ENCODE measurements at places on chromosomes 16 and 17.

- DNase-seq = no peak
Measured at GRCh38 chr17:80652756-80653330, 108.2 kb downstream of the RPTOR start.

- DNase-seq = no peak
Measured at GRCh38 chr16:66088681-66089080, 277.8 kb upstream of the CDH5 start.

DNA sequence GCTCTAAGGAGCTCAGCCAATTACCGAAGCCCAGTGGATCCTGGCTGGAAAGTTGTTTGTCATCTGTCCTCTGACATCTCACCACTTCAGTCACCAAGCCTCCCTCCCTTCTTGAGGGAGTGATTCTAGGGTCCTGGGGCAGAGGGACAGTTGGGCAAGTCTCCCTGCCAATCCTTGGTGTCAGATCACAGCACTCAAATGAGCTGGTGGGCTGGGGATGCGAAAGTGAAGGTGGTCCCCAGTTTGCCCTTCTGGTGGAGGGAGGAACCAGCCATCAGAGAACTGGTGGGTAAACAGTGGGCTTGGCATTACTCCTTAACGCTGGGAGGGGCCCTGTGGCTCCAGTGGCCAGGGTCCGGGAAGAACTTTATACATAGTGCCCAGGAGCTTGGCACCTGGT lies 4.4 kb upstream of the CALB2 start:
- DNase-seq = no peak

DNA sequence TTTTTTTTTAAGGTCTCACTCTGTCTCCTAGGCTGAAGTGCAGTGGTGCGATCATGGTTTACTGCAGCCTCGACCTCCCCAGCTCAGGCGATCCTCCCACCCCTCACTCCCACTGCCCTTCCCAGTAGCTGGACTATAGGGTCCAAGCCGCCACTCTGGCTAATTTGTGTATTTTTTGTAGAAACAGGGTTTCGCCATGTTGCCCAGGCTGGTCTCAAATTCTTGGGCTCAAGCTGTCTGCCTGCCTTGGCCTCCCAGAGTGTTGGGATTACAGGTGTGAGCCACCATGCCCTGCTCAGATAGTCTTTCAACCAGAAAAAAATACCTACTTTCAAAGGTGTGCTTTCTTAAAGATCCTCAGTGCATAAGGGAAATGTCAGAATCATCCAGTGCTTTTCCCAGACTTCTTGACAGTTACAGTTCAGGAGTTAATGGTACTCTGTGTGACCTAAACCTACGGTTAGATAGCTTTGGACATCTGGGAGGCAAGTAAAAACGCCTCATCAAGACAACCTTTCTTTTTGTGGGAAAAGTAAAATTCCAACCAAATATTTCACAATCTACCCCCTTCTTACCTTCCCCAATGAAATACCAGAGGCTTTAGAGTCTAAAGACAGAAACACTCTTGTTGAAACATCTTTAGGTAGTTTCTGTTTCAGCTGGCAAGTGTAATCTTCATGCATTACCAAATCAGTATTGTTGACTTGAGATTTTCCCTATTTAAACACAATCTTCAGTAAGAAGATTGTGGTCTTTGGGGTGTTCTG lies 6.8 kb downstream of the RSPRY1 start:
- DNase-seq = no peak

DNA sequence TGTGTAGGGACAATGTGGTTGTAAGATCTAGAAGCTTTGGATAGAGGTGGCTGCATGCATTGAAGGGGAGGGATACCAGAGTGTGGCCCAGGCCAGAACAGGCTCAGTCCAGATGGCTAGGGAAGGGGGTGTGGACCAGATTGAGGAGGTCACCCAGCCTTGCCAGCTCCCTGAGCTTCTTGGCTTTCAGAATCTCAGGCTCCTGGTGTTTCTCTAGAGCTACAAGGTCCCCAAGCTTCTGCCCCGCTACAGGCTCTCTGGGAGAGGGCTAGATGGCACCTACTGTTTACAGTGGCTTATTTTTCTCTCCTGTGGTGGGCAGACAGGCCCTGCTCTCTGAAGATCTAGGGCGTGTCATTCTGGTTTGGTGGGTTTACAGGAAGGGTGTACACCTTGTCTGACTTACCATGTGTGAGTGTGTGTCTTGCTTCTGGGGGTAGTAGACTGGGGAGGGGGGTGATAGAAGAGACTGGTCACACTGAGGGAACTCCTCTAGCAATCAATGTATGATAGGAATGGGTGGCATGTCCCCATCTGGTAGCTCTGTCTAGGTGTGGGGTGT lies 1.1 kb downstream of the RARA start:
- DNase-seq = no peak

DNA sequence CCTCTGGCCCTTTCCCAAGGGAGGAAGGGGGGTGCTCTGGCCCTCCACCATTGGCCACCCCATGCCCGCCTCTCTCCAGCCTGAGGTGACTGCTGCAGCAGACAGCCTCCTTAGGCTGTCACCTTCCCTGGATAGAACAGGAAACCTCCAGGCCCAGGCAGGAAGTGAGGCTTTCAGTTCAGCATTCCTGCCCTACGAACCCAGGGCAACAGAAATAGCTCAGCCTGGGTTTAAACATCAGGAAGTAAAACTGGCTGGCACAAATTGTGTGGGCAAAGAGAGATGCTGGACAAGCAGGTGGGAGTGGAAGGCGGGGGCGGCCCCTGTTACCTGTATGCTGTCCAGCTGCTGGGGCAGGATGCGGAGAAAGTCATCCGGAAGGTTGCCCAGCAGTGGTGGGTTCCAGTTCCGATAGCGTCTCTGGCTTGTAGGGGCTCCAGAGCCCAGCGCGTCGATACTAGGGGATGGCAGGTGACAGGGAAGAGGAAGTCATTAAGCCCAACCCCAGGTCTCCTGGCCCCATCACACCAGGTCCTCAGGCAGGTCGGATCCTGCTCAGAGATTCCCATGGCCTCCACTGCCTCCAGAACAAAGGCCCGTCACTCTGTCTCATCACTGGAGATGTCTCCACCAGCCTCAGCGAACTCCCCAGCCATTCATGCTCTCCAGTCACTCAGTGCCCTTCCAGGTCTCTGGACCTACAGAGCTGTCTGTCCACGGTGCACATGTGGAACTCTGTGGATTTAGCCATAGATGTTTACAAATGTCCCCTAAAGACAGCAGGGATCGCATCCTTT lies 23.6 kb upstream of the MRPS23 start:
- no peak for DNase-seq

DNA sequence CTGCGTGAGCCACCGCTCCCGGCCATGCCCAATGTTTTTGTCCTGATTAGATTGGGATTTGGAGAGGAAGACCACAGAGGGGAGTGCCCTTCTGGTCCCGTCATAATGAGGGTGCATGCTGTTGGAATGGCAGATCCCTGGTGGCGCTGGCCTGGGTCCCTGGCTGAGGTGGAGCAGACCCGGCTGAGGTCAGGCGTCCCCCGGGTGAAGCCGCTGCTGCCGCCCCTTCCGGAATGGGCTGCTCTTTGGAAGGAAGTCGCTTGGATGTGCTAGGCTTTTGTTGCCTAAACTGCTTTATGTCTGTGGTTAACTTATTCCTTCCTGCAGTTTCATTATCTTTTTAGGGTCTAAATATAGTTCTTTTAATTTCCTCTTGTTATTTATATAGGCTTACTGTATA lies 120.3 kb upstream of the CHMP6 start:
- DNase-seq = no peak

DNA sequence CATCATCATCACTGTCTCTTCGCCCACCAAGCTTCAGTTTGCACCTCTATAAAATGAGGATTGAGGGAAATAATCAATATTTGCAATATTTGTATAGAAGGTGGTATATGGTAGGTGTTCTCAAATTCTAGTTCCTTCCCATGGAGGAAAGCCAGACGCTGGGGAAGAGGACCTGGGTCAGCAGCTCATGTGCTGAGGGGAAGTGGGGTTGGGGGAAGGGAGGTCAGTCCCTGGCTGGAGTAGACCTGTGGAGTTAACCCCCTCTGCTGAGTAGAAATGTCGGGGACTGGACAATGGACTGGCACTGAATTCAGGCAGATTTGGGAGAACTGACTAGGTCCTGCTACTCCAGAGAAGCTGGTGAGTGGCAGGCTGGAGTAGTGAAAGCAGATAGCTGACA lies 12.8 kb upstream of the ITGB3 start:
- DNase-seq = no peak

- DNase-seq = no peak
Measured at GRCh38 chr16:10664720-10665126, 30.0 kb downstream of the TEKT5 start.

DNA sequence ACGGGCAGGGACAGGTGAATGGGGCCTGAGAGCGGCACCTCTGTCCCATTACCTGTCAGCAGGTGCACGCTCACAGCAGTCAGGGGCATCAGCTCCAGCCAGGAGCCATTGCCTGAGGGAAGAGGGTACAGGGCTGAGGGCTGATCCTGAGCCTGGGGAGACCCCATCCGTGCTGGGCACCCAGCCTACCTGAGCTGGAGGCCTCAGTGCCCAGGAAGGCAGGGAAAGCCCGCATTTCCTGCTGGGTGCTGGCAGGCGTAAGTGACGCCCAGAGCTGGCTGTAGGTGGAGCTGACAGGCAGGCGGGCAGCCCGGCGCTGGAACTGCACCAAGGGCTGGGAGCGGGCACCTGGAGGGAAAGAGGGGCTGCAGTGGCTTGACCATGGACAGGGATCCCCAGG lies 7.4 kb downstream of the FAM171A2 start:
- DNase-seq = no peak

GRCh38 chr16:50390914-50391716 lies 22.3 kb upstream of the BRD7 start:
- DNase-seq = no peak

DNA sequence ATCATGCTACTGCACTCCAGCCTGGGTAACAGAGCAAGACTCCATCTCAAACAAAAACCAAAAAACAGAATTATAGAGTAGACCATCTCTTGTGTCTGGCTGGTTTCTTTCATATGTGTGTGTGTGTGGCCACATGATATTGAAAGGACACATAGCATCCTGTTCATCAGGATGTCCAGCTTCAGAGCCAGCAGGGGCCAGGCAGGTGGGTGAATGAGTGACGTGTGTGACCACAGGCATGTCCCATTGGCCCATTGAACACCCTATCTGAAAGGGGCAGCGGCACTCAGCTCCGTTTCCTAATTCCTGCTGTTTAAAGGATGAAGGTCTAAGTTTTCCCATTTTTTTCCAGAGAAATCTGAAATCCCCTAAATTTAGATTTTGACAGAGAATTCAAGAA lies 174.2 kb downstream of the PRKCB start:
- no peak for DNase-seq

- no peak for DNase-seq
Measured at GRCh38 chr17:46038414-46038813, 39.4 kb downstream of the STH start.

DNA sequence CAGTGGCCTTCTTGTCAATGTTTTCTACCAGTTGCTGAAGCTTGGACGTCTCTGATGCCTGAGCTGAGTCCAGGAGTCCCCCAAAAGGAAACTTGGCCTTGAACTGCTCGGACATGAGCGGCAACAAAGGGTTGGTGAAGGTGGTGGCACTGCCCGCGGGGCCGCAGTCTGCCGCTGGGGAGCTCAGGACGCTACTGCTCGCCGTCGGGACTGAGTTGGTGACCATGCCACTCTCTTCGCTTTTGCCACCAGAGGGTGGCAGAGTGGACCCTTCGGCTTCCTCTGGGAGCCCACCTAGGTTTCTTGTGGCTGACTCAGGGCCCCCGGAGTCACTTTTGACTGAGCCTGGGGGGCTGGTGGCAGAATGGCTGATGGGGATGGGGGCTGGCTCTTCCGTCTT lies 11.0 kb downstream of the SALL1 start:
- DNase-seq = no peak

GRCh38 chr16:1245452-1246020 lies 5.0 kb downstream of the TPSAB1 start:
- no peak for DNase-seq

GRCh38 chr17:50767030-50767429 lies 288 bp downstream of the ANKRD40CL start:
- DNase-seq = no peak

GRCh38 chr16:87464691-87465300 lies 28.0 kb downstream of the ZCCHC14 start:
- DNase-seq = peak; percentile 45

DNA sequence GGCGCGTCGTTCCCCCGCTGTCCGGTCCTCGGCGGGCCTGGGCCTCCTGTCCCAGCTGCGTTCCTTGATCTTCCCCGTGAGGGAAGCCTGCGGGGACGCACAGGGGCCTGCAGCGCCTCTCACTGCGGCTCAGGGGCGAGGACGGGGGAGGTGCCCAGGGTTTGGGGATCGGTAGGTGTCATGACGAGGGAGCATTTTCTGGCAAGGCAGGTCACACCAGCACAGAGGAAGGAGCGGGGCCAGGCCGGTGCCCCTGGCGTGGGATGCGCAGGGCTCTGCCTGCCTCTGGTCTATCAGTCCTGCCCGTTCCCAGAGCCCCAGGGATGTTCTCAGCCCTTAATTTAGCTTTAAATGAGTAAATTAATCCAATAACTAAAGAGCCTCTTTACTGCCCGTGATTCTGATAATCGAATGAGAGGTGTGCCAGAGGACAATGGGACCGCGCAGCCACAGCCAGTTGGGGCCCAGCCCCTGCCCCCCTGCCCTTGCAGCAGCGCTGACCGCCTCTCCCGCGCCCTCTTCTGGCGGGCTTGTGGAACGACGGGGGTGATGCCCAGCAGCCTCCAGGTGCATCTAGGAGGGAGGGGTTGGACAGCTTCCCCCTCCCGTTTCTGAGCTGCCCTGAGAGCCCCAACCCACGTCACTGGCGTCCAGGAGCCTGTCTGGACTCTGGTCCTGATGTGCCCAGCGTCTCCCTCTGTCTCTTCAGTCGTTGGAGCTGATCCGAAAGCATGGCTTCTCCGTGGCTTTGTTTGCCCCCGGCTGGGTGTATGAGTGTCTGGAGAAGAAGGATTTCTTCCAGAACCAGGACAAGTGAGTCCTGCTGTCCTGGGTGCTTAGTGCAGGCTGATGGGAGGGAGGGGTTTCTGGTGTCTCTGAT lies 7.9 kb downstream of the ENGASE start:
- DNase-seq = peak; percentile 29

DNA sequence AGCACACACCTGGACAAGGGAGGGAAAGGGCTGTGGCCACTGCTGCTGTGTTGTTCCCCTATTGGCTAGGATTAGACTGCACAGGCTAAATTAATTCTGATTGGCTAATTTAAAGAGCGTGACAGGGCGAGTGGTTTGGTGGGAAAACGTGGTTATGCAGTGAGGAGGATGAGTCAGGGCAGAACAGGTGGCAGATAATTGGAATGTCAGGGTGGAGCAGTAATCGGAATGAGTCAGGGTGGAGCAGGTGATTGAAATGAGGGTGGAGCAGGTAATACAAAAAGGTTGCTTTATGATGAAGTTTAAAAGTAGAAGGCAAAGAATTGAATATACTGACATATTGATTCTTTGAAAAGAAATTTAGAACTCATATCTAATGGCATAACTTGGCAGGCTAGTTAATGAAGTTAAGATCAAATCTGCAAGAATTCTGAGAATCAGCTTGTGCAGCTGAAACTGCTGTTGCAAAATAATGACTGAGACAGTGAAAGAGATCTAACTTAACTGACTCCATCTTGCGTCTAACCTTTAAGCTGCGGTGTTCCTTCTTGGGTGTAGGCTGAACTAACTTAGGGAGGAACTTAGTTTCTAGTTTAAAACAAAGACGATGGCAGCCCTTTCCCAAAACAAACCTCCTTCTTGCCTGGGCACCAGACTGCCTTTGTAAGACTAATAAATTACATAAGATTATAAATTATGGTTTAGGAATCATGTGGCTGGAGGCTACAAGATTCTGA lies 174.3 kb downstream of the UTP18 start:
- DNase-seq = no peak

- DNase-seq = no peak
Measured at GRCh38 chr17:80845863-80846671, 145.6 kb upstream of the CHMP6 start.
